ENCODE measurements at places on chromosomes 13 and 19. TPM values are rescaled to one million over a fixed set of nuclear protein-coding genes. Genes with fewer than 3 reads are reported as not detected.

The VSIG10L gene
- total RNA-seq, result 11.0 TPM

The ELSPBP1 gene
- not detected for total RNA-seq

The IL17D gene
- 1.3 TPM for total RNA-seq

The PGLYRP2 gene
- not detected for total RNA-seq

The CYP4F2 gene
- total RNA-seq, result 0.07 TPM
